Activated CD4-positive, CD25-positive, alpha-beta regulatory T cell treated with anti-CD3 and anti-CD28 coated beads, Interleukin-2, amount 50 U/mL, for 16 hours (primary cell): ENCODE measurements at places on chromosomes 3 and 15.

GRCh38 chr3:102529452-102529851, 94.6 kb downstream of the ZPLD1 start:
- DNase-seq, result no peak

GRCh38 chr3:130820976-130821375, 72.9 kb upstream of the ATP2C1 start:
- no peak for DNase-seq

GRCh38 chr15:63502843-63503738, 1.3 kb upstream of the USP3 start:
- DNase-seq, result peak; percentile 35

DNA sequence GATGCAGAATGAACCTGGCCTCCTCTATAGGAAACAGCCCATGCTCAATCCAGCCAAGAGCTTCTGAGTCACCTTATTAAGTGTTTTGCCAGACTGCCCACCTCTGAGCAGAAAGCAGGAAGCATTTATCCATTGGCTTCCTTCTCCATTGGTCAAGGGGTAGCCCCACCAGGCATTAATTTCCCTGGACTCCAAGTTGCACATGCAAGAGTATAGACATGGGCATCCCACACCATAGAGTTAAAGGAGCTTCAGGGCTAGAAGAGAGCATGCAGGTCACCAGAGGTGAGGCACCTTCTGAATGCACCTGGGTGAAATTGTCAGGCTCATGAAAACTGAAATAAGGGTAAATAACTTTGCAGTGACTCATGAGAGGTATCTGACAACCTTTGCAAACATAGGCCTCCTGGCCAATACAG, 230.8 kb upstream of the STAC start:
- no peak for DNase-seq

DNA sequence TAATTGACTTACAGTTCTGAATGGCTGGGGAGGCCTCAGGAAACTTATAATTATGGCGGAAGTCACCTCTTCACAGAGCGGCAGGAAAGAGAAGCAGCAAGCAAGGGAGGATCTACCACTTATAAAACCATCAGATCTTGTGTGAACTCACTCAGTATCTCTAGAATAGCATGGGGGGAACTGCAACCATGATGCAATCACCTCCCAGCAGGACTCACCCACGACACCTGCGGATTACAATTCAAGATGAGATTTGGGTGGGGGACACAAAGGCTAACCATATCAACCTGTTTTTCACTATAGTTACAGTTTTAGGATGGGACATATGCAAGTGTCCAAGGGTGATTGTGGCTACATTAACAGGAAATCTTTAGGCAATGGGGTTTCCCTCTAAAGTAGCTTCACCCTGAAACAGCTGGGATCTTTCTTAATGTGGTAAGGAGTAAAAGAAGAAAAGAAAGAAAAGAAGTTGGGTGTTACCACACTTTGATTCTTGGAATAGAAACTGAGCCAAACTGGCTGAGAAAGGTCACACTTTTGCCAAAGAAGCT, 453.8 kb downstream of the OTOL1 start:
- no peak for DNase-seq

DNA sequence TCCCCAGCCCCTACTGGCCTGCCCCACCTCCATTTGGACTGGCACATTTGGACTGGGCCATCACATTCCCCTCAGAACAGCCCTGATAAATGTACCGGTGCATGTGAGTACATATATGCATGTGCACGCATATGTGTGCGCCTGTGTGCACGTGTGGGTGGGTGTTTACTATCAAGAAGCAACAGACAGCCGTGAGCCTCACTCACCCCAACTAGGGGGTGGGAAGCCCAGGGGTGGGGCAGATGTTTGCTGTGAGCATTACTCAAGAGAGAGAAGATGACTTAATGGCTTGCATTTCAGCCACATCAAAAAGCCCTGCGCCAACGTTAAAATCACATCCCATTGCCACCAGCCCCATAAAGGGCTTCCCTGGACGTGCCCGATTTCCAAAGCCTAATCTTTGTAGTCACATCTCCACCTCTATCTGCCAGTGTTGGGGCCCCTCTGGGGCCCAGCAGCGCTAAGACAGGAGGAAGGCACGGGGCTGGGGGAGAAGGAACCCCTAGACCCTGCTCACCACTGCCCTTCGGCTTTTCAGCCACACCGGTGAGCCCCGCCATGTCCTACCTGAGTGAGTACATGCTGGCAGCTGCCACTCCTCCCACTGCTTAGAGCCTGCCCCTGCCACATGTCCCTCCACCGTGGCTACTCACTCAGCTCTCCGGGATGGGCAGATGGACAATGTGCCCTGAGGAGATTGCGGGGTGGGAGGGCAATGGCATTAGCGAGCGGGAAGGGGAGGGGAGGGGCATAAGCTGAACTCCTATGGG, 10.9 kb downstream of the ITIH3 start:
- DNase-seq, result no peak

DNA sequence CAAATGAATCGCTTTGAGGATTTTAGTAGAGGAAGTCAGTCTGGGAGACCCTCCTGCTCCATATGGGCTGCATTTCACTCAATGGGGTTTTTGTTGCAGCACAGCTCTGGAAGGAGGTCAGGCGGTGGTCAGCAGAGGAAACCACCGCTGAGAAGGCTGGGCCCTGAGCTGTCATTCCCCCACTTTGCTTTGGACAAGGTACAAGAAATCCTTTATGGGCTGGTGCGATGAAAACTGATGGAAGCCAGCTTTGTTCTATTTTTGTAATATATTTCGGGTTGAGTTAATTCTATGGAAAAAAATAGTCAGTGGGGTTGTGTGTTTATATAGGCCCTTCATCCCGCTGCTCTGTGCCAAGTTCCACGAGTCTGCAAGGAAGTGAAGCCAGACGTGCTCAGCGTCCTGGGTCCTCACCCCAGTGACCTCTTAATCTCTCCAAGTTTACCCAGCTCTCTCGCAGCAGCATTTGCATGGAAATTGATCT, 157.1 kb upstream of the TMC3 start:
- no peak for DNase-seq

DNA sequence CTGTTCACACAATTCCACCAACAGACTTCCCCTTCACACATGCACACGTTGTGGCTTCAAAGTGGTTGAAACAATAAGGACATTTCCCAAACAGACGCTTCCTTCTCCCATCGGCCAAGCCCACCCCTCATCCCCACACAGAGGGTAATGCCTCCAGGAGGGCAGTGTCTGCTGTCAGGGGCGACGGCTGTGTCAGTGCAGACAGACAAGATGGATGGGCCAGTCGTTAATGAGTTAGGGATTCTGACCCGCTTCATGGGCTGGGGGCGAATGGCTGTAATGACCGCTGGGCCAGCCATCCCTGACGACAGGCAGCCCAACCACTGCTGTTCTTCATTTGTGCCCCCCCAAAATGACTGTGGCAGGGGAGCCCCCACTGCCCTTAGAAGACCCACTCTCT, 20.2 kb upstream of the SKIC8 start:
- DNase-seq, result no peak

DNA sequence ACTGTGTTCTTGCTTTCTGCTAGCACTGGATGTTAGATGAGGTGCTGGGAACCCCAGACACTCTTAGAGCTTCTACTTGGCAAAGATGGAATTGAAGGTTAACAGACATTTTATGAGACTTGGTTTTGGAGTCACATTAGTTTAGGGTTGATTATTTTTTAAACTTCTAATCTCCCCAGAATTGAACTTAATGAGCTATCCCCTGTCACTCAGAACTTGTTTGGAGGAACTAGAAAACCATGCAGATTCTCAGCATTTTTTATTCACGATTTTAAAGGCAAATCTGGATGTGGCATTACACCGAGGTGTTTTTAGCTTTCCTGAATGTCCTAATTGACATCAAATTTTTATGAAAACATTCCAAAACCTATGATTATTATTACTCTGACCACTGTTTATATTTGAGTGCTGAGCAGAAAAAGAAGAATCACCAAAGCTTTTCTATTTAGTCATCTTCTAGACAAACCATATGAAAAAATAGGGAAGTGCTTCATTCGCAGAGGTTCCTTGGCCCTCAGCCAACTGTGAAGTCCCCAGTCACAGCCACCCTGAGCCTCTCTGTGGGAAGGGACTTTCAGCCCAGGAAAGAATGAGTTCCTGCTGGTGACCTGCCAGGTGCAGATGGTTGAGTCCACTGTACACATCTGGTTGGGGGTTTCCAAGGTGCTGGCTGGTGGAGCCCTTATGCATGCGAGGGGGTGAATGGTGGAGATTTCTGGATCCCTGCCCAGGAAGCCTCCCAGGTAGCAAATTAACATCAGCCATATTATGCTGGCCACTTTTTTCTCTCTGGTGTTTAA, 196.0 kb upstream of the TOPAZ1 start:
- no peak for DNase-seq

DNA sequence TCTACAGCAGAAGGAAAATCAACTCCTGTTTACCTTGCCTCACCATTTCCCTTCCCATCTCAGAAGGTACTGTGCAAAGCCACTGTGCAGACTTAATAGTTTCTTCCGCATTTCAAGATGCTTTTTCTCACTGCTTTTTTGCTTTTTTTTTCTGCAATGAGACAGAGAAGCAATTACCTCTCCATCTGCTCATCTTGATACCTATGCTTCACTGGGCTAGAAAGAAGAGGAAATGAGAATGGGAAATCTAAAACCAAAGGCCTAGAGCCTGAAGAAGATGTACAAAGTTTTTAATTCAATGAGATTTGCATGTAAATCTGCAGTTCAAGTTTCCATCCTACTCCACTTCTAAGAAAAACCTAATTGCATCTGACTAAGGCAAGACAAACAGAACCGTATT, 238.1 kb upstream of the SETMAR start:
- no peak for DNase-seq

DNA sequence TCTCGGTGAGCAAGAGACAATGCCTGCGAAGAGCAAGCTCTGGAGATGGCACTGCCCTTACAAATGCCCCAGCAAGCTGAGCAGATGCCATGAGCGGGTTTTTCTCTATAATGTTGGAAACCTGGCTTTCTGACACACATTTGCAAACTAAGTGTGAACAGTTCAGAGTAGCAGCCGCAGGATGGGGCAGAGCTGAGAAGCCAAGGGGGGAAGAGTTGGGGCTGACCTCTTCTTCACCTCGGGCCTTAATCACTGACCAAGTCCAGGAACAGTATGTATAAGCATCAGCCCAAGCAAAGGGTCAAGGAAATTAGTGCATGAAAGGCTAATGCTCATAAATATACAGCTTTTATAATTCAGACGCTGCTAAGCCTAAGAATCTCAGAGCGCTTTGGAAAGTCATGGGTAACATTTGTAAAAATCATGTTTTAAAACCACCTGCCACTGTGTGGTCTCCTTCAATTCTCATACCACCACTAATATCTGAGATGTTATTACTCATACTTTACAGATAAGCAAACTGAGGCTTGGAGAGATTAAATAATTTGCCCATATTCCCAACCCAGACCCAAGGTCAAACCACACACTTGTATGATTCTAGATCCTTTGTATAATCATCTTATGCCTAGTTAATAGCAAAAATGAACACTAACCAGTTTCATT, 603.4 kb downstream of the FOXP1 start:
- DNase-seq, result no peak

DNA sequence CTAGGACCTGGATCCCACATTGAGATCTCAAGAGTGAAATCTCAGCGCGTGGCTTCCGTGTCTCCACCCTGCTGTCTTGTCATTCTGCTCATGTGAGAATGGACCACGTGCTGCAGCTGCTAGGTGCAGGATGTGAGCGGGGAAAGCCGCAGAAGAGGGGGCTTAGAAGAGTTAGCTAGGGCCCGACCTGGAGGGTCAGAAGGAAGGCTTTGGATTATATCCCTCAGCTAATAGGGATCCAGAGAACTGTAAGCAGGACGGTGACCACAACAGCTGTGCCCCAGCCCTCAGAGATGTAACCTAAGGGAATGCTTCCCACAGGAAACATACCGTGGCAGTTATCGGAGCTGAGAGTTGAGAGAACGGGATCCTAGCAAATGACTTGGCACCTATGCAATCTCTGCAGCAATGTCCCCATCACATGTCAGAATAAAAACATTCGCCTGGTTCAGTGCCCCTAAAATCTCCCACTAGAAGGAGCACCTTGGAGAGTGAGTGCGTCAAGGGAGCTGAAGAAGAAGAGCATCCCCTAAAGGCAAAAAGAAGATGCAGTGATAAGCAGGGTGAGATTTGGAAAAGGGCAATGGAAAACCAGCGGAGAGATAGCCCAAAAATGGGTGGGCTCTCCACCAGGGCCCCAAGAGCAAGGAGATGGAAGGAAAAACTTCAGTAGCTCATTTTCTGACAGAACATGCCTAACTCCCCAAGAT, 76.9 kb upstream of the ST8SIA2 start:
- DNase-seq, result no peak

GRCh38 chr3:135034891-135035440, 239.9 kb downstream of the EPHB1 start:
- no peak for DNase-seq

GRCh38 chr3:185341616-185342458, 21.1 kb upstream of the MAP3K13 start:
- no peak for DNase-seq

- no peak for DNase-seq
These were observed 4.5 kb downstream of the CGNL1 start for GRCh38 chr15:57380854-57381253.

DNA sequence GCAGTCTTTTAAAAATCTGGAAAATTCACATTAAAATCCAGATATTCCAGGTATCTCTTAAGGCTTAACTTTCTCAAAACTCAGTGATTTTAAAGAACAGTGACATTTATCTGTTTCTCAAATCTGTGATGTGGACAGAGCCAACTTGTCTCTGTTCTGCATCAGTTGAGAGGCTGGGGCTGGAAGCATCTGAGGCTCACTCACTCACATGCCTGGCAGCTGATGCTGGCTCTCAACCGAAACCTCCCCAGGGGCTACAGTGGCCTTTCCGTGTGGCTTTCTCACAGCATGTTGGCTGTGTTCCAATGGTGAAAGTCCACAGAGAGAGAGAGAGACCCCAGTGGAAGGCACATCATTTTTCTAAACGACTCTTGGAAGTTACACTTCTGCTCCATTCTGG, 53.5 kb downstream of the CEMIP start:
- no peak for DNase-seq

DNA sequence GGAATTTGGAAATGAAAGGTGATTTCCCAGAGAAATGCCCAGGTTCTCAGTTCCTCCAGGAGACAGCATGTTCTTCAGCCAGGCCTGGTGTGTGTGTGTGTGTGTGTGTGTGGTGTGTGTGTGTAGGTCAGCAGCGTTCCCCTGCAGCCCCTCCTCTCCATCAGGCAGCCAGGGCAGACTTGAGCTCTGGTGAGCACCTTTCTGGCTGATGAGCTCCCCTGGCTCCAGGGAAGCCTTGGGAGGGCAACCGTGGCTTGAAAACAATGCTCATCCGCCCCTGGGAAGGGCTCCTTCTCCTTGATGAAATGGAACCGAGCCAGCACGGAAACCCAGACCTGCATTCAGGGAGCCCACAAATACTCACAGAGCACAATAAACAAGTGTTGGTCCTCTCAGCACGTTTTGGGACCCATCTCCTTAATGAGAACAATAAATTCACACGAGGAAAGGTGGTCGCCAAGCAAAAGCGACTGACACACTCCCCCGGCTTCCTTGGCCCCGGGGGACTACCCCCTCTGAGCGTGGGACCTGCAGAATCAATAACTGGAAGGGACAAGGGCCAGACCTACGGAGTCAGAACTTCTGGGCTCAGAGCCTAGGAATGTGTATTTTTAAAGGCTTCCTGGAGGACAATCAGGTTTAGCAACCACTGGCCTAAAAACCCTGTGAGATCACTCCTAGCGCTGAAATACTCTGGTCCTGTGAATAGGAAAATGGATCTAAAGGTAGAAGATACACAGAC, 38.6 kb upstream of the HES1 start:
- DNase-seq, result no peak

GRCh38 chr15:82176542-82176941, 86.0 kb downstream of the EFL1 start:
- DNase-seq, result no peak
